ENCODE measurements at places on chromosomes 11 and 22.

- no peak for DNase-seq
Measured at GRCh38 chr11:6530848-6531247, 33.8 kb downstream of the DNHD1 start.

DNA sequence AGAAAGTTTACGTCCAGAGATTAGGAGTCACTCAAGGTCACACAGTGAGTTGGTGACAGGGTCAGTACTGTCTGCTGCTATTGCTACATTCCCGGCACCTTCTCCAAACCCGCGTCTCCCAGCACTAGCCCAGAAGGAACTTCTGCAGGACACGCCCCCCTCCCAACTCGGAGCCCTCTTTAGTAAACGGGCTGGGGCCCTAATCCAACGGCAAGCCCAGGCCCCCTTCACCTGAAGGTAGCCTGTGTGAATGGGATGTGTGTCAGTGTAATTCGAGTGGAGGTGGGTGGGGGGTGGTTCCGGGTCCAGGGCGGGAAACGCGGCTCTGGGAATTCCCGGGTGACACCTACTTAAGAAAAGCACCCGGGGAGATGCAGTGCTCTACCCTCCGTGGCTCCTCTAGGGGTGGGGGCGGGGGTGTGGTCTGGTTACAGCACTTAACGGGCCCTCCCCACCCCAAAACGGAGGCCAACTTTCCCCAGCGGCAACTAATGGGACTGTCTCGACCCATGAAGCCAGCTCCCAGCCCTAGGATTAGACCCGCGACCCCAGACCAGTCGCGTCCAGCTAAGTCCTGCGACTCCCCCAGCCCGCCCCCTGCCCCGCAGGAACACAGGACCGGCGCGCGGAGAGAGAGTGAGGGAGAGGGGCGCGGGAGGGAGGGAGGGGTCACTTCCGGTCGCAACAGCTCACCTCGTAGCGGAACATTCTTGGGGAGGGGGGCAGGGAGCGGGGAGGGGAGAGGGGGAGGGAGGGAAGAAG lies 468 bp downstream of the PATL1 start:
- peak; percentile 52 for DNase-seq

DNA sequence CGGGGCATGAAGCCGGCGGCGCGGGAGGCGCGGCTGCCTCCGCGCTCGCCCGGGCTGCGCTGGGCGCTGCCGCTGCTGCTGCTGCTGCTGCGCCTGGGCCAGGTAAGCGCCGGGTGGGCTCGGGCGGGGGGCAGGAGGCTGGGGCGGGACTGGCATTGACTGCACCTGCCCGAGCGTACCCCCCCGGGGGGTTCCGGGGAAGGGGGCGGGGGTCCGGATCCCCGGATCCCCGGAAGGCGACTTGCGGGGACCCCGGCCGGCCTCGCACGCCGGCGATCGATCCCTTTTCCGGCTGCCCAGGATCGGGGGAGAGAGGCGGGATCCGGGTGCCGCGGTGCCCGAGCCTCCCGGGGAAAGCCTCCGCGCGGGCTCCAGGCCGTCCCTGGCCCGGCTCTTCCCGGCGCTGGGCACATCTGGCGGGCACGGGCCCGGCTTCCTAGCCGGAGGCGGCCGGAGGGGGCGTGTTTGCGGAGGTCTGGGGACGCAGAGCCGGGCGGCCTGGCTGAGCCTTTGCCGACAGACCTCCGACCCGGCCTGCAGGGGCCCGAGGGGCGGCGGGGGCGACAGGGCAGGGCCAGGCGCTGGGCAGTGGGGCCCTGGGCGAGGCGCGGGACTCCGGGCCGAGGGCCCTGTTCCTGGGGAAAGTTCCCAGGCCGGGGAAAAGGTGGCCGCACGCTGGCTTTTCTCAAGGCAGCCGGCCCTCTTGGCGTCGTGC lies 705 bp downstream of the PTPRJ start:
- DNase-seq = no peak

- no peak for DNase-seq
Measured at GRCh38 chr11:106344966-106345365, 267.5 kb downstream of the AASDHPPT start.

DNA sequence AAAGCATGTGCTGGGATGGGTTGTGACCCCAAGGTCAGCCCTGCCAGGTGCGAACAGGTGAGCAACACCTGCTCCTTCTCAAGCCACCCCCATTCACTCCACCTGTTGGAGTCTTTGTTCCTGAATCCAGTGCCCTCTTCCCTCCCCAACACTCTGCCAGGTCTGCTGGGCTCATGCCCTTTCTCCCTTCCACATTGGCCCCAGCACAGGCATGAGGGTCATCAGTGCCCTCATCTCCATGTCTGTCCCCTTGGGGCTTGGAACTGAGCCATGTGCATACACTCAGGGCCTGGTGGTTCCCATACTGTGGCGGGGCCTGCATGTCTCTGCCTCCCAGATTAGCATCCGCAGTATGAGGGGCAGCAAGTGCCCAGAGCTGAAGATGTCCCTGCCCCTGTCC lies 19.1 kb downstream of the RFPL2 start:
- no peak for DNase-seq

- no peak for DNase-seq
Measured at GRCh38 chr11:70205049-70205725, 2.1 kb downstream of the FADD start.

DNA sequence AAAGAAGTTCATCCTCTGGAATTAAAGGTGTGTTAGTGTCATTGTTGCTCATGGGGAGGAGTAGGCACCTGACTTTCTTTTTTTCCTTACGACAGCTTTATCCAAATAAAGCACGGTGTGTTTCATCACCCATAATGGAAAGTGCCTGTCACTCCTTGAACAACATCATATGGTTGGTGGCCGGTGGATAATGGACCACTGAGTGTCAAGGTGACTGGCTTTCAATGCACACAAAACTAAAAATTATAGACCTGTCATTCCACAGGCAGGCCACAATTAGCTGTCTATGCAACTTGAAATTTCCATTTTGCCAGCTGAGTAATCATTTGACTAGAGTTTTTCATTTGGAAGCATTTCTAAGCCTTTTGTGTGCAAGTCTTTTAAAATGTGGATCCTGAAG lies 45.0 kb upstream of the MPPED2 start:
- no peak for DNase-seq

GRCh38 chr11:117620086-117620485 lies 176.9 kb downstream of the DSCAML1 start:
- DNase-seq = no peak

DNA sequence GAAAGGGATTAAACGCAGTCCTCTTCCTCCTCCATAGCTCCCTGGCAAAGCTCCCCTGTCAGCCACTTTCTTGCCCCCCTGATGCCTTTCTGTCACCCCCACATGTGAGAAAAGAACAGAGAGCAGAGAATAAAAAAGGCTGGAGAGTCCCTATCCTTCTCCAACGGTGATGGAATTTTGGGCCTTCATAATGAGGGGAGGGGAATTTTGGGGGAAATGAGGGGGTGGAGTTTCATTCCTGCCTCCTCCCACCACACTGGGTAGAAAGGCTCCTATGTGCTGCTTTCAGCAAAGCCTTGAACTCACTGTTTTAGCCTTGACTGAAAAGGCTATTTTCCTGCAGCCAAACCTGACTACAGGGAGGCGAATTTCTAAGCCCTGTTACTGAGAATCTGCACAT lies 59.3 kb downstream of the C11orf58 start:
- DNase-seq = no peak

GRCh38 chr11:86196085-86196696 lies 48.4 kb upstream of the EED start:
- no peak for DNase-seq

DNA sequence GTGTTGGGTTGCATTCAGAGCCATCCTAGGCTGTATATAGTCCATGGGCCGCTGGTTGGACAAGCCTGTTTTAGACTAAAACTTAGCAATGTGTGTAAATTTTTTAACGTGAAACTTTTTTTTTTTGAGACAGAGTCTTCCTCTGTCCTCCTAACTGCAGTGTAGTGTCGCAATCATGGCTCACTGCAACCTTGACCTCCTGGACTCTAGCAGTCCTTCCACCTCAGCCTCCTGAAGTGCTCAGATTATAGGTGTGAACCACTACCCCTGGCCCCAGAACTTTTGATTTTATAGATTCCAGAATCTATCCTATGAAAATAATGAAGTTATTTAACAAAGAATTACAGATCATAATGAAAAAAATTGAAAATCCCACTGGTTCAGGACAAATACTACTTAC lies 29.9 kb upstream of the PANX2 start:
- DNase-seq = no peak

DNA sequence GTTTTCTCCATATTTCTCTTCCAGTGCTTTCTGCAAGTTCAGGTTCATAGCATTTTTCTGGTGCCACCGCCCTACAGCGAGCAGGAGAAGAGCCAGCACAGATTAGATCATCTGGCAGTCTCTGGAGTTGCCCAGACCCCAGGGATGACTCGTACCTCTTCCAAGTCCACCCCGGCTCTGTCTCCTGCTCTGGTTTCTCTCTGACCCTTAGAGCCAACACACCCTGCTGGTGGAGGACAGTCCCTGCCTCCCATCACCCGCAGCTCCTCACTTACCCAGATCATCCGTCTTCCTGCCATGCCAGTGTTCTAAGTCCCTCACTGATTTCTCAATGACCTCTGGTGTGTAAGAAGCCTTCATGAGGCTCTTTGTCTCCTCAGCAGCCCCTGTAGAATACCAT lies 28.0 kb downstream of the TST start:
- DNase-seq = no peak

All from stimulated activated CD4-positive, alpha-beta T cell treated with anti-CD3 and anti-CD28 coated beads, Interleukin-2, amount 100 ng/mL, for 48 hours (primary cell).